Activated T-cell treated with anti-CD3 and anti-CD28 coated beads, Interleukin-2, amount 50 U/mL, for 4 hours (primary cell): ENCODE measurements at places on chromosomes 1 and 21.

DNA sequence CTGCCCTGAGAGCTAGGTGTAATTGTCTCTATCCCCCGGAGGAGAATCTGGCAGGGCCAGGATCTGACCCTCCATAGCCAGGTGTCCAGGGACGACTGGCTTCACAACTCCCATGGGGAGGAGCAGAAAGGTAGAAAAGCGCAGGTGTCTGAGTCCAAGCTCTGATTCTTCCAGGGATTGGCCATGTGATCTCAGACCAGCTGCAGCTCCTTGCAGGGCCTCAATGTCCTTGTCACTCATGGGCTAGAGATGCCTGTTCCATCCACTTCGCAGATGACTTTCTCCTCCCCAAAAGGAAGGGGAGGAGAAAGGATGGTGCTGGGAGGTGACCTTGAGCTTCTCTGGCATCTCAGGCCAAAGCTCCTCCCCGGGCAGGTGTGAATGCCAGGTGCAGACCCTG lies 22.7 kb downstream of the HSPG2 start:
- DNase-seq = no peak

- no peak for DNase-seq
These were observed 338.0 kb downstream of the MATN1 start for GRCh38 chr1:30385246-30385995.

GRCh38 chr1:55400508-55400907 lies 185.3 kb upstream of the USP24 start:
- DNase-seq = no peak

- DNase-seq = no peak
These were observed 24.7 kb downstream of the KNCN start for GRCh38 chr1:46526691-46527291.

DNA sequence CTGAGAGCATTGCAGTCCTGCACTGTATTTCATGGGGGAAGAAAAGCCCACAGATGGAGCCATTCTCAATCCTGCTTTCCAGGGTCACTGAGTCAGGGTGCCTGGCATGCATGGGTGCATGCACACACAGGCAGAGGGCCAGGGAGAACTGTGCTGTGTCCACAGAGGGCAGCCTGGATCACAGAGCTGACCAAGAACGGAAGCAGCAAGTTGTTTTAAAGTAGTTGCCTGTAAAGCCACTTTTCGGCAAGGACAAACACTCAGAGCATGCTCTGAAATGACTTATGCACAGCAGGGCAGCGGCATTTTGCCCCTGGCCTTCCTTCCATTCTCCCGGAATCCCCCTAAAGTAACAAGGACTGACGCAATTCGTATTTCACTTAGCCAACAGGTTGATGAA lies 3.6 kb downstream of the ERG start:
- DNase-seq = no peak

DNA sequence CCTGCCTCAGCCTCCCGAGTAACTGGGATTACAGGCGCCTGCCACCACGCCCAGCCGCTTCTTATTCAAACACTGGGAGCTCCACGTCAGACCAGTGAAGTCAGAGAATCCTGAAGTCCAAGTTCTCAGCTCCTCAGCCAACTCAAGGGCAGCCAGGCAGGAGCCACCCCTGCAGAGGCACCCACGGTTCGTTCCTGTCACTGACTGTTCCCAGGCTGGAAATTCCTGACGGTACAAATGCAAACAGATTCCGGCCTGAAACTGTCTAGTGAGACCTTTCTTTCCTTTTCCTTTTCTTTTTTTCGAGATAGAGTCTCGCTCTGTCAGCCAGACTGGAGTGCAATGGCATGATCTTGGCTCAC lies 11.7 kb downstream of the SLC35E2B start:
- DNase-seq = no peak

- no peak for DNase-seq
These were observed 68.8 kb downstream of the RPS6KC1 start for GRCh38 chr1:213119794-213120193.
